Activated CD4-positive, alpha-beta T cell treated with anti-CD3 and anti-CD28 coated beads for 1 hour (primary cell): ENCODE measurements at places on chromosomes 5 and 9.

DNA sequence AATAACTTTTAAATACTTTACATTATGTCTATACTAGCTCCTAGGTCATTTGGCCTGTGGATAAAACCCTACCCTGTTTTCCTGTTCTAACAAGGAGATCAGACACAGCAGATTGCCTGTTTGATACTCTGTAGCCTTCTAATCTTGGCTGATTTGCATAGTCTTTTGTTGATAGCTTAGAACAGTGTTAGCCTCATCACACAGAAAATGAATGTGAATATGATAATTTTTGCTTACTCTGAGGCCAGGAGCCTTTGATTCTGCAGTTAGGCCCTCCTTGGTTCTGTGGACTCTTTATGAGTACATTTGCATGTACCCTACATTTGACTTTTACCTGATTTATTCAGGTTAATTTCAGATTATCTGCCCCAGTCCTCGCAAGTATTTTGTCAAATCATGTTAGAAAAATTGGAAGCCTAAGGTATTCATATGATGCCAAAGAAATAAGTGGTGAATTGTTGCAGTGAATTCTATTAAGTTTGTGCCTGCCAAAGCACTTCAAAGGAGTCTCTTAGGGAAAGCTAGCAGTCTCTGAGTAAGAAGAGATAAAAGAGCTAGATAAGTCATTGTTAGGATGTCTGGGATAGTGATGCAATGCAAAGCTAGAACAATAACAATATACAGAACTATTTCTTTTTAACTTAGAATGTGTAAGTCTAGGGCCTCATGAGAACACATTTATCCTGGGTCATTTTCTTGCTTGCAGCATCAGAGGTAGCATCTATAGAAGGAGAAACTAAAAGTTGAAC is 56.4 kb downstream of the SCAMP1 start:
- DNase-seq = no peak

DNA sequence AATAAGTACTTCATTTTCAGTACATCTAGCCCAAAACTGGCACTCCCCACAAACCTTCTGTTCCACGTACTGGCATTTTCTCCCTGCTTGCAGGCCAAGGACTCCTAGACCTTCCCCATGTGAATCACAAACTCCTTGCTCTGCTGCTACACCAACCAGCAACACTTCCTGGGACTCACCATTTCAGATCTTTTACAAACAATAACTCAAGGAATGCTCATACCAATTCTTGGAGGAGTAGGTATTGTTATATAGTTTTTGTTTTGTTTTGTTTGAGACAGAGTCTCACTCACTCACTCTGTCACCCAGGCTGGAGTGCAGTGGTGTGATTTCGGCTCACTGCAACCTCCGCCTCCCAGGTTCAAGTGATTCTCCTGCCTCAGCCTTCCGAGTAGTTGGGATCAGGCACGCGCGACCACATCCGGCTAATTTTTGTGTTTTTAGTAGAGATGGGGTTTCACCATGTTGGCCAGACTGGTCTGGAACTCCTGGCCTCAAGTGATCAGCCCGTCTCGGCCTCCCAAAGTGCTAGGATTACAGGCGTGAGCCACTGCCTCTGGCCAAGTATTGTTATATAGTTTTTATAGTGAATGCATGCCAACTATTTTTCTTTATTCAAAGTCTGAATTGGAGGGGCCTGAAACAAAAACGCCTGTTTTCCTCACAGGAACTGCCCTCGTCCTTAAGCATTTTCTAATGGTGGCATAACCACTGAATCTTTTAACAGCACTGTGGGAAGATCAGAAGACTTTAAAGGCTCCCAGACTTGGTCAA is 210.8 kb downstream of the TSSK1B start:
- no peak for DNase-seq

DNA sequence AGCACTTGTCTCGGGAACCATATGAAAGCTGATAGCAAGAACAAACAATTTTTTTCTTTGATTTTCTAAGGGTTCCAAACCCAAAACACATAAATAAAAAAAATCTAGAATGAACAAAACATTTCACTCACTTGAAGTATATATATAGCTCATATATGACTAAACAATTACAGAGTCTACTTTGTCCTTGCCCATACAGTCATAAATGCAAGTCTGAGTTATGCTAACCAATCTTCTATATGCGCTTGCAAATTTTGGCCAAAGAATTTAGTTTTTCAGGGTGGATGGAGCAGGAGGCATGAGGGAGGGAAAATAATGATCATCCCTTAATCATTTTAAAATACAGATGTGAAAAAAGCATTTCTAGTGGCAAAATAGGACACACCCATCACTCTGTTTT is 370.1 kb downstream of the BNC2 start:
- no peak for DNase-seq

GRCh38 chr5:145764325-145764724 is 70.8 kb downstream of the PRELID2 start:
- no peak for DNase-seq

DNA sequence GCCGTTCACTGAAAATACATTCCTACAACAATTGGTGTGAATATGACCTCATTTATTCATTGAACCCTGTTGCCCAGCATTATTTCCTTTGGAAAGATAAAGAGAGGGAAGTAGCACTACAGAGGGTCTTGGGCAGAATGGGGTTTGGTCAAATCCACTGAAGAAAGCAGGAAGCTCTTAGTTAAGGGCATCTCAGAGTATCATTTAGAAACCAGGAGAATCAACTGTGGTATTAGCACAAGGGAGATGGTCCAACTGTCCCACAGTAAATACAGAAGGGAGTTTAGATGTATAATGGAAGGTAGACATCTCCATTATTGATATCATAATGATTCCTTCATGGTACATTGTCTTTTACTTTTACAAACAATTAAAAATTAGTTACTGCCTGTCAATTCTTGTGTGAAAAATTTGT is 47.1 kb downstream of the LIX1 start:
- no peak for DNase-seq

DNA sequence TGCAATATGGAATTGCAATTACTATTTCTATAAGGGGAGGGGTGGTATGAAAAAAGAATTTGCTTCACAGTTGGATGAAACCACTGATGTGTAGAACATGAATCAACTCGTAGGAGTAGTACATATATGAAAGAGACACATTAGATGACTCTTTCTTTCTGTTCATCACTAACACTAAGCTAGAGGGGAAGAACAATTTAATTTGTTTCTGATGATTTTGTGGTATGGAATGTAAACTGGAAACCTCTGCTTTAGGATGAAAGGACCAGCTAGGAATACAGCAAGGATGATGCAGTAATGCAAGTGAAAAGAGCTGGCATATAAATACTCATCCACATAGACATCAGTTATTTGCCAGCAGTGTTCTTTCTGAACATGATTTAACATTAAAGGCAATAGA is 113.4 kb downstream of the PAPPA start:
- no peak for DNase-seq
